ENCODE measurements at places on chromosomes 4 and X. TPM values are rescaled to one million over a fixed set of nuclear protein-coding genes. Genes with fewer than 3 reads are reported as not detected.

Gene LONRF3
- 1.9 TPM for total RNA-seq

Gene PCYT1B
- 0.43 TPM for total RNA-seq

Gene UGT2B17
- total RNA-seq, result not detected

Gene MAGED4B
- total RNA-seq, result 2.3 TPM

DNA sequence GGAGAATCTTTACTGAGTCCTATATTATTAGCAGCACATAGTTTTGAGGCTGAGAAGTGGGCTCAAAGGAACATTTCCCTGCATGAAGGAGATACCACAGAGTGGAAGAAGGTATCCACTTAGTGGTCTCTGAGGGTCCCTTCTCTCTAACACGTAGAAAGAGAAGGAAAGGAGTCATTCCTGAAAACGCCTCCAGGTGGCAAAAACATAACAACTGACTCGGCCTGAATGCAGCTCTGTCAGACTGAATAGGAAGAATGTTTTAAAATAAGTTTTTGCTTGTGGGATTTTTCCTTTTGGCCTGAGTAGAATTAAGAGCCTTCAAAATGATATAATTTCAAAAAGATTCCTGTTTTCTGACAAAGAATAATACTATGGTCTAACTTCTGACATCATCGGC lies 23.3 kb downstream of the RPGR start:
- H3K36me3 ChIP-seq, result peaks cover 3% of the 10 kb centered on the region
- H3K4me3 ChIP-seq, result no peak overlapping the region

Gene DUX4
- total RNA-seq, result not detected

GRCh38 chrX:108169768-108170167 lies 78.2 kb downstream of the ATG4A start:
- H3K27me3 ChIP-seq, result no peaks in the 10 kb centered on the region
- H3K27ac ChIP-seq, result no peak overlapping the region
- H3K4me3 ChIP-seq, result no peak overlapping the region
- DNase-seq, result no peak
- H3K4me1 ChIP-seq, result no peaks in the 10 kb centered on the region
- H3K36me3 ChIP-seq, result no peaks in the 10 kb centered on the region

DNA sequence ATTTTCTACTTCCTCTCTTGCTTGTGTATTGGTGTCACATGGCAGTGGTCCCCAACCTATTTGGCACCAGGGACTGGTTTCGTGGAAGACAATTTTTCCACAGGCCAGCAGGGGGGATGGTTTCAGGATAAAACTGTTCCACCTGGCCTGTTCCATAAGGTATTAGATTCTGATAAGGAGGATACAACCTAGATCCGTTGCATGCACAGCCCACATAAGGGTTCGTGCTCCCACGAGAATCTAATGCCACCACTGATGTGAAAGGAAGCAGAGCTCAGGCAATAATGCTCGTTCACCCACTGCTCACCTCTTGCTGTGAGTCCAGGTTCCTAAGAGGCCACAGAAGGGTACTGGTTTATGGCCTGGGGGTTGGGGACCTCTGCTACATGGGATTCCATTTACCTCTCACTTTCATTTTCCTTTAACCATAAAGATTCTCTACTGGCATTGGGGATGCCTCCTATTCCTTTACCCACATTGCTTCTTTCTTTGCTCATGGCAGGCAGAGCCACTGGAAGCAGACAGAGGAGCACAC lies 38.1 kb downstream of the SEC31A start:
- DNase-seq, result no peak
- H3K27me3 ChIP-seq, result no peaks in the 10 kb centered on the region
- H3K27ac ChIP-seq, result no peak overlapping the region
- peaks cover 55% of the 10 kb centered on the region for H3K36me3 ChIP-seq
- peaks cover 3% of the 10 kb centered on the region for H3K4me1 ChIP-seq

DNA sequence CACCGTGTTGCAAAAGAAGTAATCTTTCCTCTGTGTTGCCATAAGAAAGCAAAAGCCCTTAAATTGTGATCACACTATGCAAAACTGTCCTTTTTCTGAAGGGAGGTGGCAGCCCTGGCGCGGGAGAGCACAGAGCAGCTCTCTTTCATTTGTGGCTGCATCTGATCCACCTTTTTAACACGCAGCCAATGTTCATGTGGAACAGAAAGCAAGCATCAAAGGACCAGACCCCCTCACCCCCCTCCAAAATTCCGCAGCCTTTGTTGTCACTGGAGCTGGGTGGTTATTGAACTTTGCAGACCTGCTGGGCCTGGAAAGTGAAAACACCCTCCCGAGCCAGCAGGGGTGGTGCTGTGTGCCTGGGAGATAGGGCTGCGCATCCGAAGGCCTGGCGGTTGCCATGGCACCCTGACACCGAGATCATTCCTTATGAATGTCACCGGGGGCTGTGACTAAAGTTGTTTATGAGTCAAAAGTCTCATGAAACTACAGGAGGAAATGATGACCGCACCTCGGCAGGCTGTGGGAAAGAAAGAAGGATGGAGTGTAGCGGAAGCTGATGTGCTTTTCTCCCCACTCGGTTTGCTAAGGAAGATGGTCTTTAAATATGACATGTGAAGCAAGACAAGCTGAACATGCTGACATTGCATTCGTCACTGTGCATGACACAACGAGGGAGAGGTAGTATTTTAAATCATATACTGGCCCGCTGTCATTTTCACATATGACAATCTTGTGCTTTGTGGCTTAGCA lies 367.4 kb downstream of the UNC5C start:
- H3K4me3 ChIP-seq, result no peak overlapping the region
- H3K27ac ChIP-seq, result no peak overlapping the region
- H3K36me3 ChIP-seq, result no peaks in the 10 kb centered on the region
- no peaks in the 10 kb centered on the region for H3K4me1 ChIP-seq
- no peaks in the 10 kb centered on the region for H3K27me3 ChIP-seq

DNA sequence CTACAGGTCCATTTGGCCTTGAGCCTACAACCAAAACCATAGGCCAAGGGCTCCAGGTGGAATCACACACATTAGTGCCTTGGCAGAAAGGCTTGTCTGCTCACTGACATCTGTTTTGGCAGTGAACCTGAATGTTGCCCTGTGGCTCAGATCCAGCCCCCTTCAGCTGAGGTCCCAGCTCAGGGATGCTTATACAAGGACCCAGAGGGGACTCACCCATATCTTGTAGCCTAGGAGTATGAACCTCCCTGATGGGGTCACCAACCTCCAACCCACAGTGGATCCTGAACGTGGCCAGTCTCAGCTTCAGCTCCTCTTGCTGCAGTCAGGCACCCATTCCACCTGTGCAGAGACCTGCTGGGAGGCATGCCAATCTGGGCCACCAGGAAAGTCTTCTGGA lies 50.8 kb upstream of the HMX1 start:
- no peak overlapping the region for H3K27ac ChIP-seq
- H3K36me3 ChIP-seq, result no peaks in the 10 kb centered on the region
- no peak for DNase-seq
- H3K4me1 ChIP-seq, result no peaks in the 10 kb centered on the region
- H3K27me3 ChIP-seq, result peaks cover 6% of the 10 kb centered on the region

GRCh38 chr4:87950493-87950892 lies 25.0 kb upstream of the SPP1 start:
- H3K36me3 ChIP-seq, result no peaks in the 10 kb centered on the region
- peaks cover 2% of the 10 kb centered on the region for H3K27me3 ChIP-seq
- H3K27ac ChIP-seq, result no peak overlapping the region
- H3K4me1 ChIP-seq, result no peaks in the 10 kb centered on the region
- H3K4me3 ChIP-seq, result no peak overlapping the region

- H3K4me3 ChIP-seq, result no peak overlapping the region
- no peak overlapping the region for H3K27ac ChIP-seq
- H3K36me3 ChIP-seq, result no peaks in the 10 kb centered on the region
- DNase-seq, result no peak
- H3K27me3 ChIP-seq, result no peaks in the 10 kb centered on the region
Observed at GRCh38 chr4:98110214-98110613, 33.1 kb downstream of the STPG2 start.

Gene SLC6A14
- not detected for total RNA-seq

Gene SYP
- total RNA-seq, result 7.2 TPM

Gene HPF1
- total RNA-seq, result 34.7 TPM

GRCh38 chr4:76201276-76201675 lies 12.3 kb downstream of the SCARB2 start:
- no peak for DNase-seq
- H3K27ac ChIP-seq, result no peak overlapping the region
- H3K36me3 ChIP-seq, result no peaks in the 10 kb centered on the region
- H3K4me1 ChIP-seq, result peaks cover 49% of the 10 kb centered on the region

Gene NPY1R
- not detected for total RNA-seq

DNA sequence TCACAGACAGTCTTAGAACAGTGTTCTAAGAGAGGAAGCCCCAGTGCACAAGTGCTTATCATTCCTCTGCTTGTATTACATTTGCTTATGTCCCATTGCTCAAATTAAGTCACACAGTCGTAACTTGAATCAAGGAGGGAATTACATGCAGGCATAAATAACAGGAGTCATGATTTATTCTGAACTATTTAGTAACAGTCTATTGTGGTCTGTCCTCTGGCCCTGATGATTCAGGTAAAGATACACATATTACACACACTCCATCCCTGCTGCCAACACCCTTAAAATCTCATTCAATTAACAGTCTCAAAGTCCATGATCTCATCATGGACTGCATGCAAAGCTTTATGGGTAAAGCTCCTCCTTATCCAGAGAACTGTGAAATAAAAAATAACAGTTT lies 60.1 kb downstream of the GRIA2 start:
- no peaks in the 10 kb centered on the region for H3K27me3 ChIP-seq
- H3K4me1 ChIP-seq, result no peaks in the 10 kb centered on the region
- DNase-seq, result no peak

Gene ATP1B4
- total RNA-seq, result not detected

Gene JADE3
- 1.5 TPM for total RNA-seq

GRCh38 chr4:4866124-4866865 lies 6.8 kb downstream of the MSX1 start:
- no peak for DNase-seq
- H3K4me3 ChIP-seq, result peak overlapping the region; percentile 46
- no peaks in the 10 kb centered on the region for H3K36me3 ChIP-seq
- peaks cover 71% of the 10 kb centered on the region for H3K27me3 ChIP-seq
- H3K4me1 ChIP-seq, result peaks cover 24% of the 10 kb centered on the region

- no peak overlapping the region for H3K4me3 ChIP-seq
- H3K4me1 ChIP-seq, result no peaks in the 10 kb centered on the region
- no peaks in the 10 kb centered on the region for H3K36me3 ChIP-seq
Observed at GRCh38 chr4:16838226-16838875, 60.1 kb downstream of the LDB2 start.

GRCh38 chr4:63728480-63729177 lies 680.6 kb downstream of the TECRL start:
- no peaks in the 10 kb centered on the region for H3K27me3 ChIP-seq
- no peak overlapping the region for H3K27ac ChIP-seq
- H3K4me1 ChIP-seq, result no peaks in the 10 kb centered on the region
- H3K36me3 ChIP-seq, result no peaks in the 10 kb centered on the region
- no peak overlapping the region for H3K4me3 ChIP-seq

- peaks cover 41% of the 10 kb centered on the region for H3K4me1 ChIP-seq
- H3K36me3 ChIP-seq, result no peaks in the 10 kb centered on the region
- H3K4me3 ChIP-seq, result peak overlapping the region; percentile 99
- peaks cover 11% of the 10 kb centered on the region for H3K27me3 ChIP-seq
Observed at GRCh38 chr4:148442832-148443511, 758 bp upstream of the NR3C2 start.

Gene FGA
- total RNA-seq, result not detected

DNA sequence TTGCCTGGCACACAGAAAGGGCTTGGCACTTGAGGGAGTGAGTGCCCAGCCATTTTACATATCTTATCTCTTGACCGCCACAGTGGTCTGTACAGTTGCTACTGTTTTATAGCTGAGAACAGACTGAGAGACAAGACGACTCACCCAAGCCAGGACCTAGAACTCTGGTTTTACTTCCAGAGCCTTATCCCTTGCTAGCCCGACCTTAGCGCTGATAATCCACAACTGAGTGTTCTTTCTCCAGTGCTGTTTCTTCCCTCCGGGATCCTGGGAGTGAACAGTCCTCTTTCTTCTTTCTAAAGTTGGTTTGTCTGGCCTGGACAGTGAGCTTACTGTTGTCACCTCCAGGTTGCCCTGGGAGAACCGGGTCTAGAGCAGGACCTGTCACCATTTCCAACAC lies 52.5 kb upstream of the TADA2B start:
- peaks cover 22% of the 10 kb centered on the region for H3K36me3 ChIP-seq
- no peak overlapping the region for H3K27ac ChIP-seq
- H3K4me1 ChIP-seq, result peaks cover 44% of the 10 kb centered on the region
- DNase-seq, result no peak
- H3K4me3 ChIP-seq, result no peak overlapping the region
- H3K27me3 ChIP-seq, result no peaks in the 10 kb centered on the region

DNA sequence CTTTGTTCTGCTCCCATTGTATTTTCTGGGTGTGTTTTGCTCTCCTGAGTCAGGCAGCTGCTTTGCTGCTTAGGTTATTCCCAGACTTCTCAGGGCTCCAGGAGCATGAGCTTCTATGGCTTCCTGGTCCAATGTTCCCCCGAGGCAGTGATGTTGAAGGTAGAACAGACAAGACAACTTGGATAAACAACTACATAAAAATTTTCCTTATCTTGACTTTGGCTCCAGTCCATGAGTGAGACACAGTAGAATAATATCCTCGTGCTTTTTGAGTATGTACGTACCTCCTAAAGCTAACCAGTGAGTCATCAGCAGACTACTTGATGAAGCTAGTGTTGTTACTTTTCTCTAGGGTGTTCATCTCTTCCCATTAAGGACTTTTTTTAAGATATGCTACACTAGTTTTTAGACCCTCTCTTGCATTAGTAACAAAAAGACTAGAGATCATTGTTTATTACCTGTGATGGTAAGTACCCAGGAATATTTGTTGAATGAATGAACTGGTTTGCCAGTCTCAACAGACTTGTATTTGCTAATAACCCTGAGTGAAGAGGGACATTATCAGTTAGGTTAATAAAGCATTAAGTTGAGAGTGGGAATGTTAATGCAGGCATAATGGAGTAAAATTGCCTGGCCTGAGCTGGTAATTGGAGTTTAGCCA lies 131.9 kb downstream of the FHIP1A start:
- no peak for DNase-seq
- no peaks in the 10 kb centered on the region for H3K36me3 ChIP-seq
- no peak overlapping the region for H3K27ac ChIP-seq
- no peak overlapping the region for H3K4me3 ChIP-seq

Gene YY2
- total RNA-seq, result 1.3 TPM

DNA sequence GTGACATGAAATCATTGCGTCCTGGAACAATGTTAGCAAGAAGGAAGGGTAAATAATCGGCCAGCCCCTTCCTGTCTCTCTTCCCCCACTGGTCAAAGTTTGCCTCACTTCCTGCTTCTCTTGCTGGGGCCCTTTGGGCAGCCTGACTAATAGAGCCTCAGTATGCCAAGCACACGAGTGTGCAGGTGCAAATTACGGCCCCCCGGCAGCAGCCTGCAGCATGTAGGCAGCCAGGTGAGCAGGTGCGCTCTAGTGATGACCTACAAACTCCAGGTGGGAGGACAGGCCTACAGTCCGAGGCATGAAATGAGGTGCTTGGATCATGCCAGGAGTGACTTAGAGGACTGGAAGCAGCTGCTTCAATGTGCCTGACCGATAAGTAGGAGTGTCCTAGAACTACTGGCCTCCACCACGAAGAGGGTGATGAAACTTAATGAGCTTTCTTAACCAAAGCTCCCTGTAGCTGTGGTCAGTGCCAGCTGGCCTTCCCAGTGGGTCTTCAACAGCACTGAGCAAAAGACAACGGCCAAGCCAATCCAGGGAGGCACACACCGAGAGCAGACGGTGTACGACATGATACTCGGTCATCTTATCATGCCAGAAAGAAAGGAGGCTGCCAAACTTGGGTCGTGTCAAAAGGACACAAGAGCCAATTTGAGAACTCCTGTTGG lies 26.1 kb upstream of the FAT1 start:
- H3K4me1 ChIP-seq, result no peaks in the 10 kb centered on the region
- no peaks in the 10 kb centered on the region for H3K36me3 ChIP-seq
- no peak overlapping the region for H3K27ac ChIP-seq
- no peak overlapping the region for H3K4me3 ChIP-seq

Gene BRS3
- total RNA-seq, result not detected

Gene ABHD18
- total RNA-seq, result 23.5 TPM

Gene NR0B1
- total RNA-seq, result not detected

- H3K27ac ChIP-seq, result no peak overlapping the region
- no peaks in the 10 kb centered on the region for H3K4me1 ChIP-seq
- H3K4me3 ChIP-seq, result no peak overlapping the region
Observed at GRCh38 chrX:568311-568710, 62.3 kb upstream of the SHOX start.
